ENCODE measurements at places on chromosomes 5 and 9.

DNA sequence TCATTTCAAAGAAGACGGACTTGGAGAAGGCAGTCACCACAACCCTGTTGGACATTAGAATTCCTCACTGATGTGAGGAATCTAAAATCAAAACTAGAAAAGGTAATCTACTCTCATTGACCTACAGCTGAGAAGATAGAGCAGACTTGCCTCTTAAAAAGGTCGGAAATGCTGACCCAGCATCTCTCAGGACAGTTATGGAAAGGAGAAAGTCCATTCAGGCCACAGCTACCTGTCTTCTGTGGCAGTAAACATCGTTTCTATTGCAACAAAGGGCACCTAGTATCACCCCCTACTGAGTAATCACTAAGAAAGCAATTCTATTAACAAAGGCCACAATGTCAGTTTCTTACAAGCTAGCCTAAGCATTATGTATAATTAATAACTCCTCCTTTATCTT, 601.7 kb downstream of the PRELID2 start:
- peak; percentile 35 for DNase-seq

GRCh38 chr5:79074641-79075040, 5.1 kb downstream of the BHMT2 start:
- no peak for DNase-seq

DNA sequence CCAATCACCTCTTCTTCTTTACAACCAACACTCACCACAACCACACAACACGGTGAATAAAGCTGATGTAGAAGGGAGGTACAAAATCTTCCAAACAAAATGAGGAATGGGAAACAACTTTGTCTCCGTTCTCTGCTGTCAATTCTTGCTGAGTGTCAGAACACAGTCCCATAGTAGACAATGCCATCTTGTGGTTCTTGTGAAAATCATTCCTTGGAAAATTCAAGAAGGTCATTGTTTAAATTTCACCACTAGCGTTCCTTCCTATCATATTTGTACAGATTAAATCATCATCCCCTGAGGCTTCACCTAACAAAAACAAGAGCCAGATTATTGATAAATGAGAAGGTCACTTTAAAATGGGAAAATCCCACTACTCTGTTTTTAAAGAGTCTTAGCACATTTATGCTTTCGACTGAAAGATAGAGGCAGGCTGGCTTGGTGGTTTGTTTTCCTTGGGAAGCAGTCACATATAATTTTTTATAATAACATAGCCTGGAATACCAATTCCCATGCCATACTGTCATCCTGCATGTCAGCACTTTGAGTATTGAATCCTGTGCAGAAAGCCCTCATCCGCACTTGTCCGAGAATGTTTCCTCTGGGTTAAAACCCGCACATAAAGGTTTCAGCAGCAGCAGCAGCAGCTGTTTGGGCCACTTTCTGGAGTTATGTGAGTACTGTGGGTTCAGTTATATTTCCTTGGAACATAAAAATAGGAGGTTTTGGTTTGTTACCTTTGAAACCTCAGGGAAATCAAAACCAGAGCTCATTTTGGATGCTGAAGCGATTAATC, 395.0 kb upstream of the SMARCA2 start:
- peak; percentile 10 for DNase-seq

- DNase-seq: peak; percentile 86
Measured at GRCh38 chr9:14218253-14218652, 95.7 kb downstream of the NFIB start.

DNA sequence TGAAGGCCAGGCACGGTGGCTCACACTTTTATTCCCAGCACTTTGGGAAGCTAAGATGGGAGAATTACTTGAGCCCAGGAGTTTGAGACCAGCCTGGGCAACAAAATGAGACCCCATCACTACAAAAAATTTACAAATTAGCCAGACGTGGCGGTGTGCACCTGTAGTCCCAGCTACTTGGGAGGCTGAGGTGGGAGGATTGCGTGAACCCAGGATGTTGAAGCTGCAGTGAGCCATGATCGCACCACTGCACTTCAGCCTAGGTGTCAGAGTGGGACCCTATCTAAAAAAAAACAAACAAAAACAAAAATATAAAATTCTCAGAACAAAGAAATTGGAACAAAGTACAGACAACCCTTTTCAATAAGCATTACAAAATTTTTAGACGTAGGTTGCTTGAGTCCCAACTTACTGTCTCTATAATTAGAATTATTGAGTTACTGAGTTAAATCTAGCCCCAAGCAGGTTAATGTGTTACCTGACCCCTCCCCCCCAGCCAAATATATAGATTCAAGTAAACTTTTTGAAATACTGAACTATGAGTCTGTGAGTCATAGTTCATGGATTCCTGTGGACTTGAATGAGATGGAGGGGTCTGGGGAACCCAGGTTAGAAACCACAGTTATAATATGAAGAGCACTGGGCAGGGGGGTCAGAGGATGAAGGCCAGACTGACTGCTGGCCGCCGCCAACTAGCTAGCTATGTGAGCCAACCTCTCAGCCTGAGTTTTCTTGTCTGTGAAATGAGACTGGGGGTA, 173.1 kb downstream of the AOPEP start:
- no peak for DNase-seq

DNA sequence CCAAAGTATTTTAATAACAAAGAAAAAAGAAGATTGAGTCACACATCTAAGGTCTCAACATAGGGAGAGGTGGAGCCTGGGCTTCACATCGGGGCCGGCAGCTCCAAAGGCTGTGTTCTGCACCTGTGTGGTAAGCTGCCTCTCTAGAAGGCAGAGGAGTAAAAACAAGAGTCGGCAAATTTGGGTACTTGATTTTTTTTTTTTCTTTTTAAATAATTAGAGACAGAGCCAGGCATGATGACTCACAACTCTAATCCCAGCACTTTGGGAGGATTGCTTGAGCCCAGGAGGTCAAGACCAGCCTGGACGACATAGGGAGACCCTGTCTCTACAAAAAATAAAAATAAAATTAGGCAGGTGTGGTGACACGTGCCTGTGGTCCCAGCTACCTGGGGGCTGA, 4.7 kb downstream of the URM1 start:
- no peak for DNase-seq

GRCh38 chr9:106697750-106698502, 165.0 kb upstream of the ZNF462 start:
- DNase-seq: peak; percentile 91

GRCh38 chr5:130975299-130975698, 189.8 kb downstream of the HINT1 start:
- no peak for DNase-seq

DNA sequence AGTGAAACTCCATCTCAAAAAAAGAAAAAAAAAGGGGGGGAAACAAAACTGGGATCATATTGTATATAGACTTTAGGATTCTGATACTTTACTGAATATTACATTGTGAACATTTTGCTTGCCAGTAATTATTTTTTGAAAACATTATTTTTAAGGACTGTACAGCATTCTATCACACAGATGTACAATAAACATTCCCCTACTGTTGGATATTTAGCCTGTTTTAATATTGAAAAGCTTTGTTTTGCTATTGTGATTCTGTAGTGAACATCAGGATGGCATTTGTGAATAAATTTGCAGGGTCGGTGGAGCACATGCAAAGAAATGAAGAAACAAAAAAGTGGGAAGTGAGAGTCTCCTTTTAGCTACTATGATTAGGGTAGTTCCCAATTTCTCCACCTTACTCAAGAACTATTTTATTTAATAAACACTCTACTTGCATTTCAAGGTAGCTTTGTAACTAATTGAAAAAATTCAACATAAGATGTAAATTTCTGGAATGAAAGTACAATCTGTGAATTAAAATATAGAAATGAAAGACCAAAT, 18.7 kb downstream of the RASGRF2 start:
- no peak for DNase-seq

- DNase-seq: no peak
Measured at GRCh38 chr9:5455181-5455580, 4.8 kb downstream of the CD274 start.

DNA sequence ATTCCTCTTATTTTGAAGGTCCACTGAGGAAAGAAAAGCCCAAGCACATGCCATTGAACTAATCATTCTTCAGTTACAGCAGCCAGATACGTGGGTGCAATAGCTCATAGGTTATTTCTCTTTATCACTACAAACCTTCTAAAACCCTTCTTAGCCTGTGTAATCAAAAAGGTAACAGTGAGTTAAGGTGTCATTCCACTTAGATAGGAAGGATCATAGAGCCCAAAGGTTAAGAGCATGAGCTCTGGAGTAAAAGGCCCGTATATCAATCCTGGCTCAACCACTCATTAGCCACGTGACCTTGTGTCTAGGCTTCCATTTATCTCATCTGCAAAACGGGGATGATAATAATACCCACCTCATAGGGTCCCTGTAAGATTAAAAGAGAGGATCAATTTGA, 2.7 kb downstream of the GPX8 start:
- no peak for DNase-seq

DNA sequence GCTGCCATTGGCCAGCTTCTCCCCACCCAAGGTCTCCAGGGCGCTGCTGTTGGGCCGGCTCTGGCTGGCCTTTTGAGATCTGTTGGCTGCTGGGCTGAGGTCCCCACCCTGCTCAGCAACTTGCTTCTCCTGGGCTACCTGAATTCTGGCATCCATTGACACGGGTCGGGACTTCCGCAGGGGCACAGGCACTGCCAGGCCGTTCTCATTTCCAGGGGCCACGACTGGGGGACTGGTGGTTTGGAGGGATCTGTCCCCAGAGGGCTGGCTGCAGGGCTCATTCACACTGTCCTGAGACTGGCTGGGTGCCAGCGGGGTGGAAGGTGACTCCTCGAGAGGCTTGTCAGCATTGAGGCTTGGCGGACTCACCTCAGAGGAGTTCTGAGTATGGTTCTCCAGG, 87.1 kb upstream of the FBXW11 start:
- DNase-seq: no peak

GRCh38 chr9:651371-651770, 190.1 kb upstream of the DMRT1 start:
- DNase-seq: no peak

GRCh38 chr9:107627781-107628180, 138.2 kb upstream of the KLF4 start:
- DNase-seq: no peak

DNA sequence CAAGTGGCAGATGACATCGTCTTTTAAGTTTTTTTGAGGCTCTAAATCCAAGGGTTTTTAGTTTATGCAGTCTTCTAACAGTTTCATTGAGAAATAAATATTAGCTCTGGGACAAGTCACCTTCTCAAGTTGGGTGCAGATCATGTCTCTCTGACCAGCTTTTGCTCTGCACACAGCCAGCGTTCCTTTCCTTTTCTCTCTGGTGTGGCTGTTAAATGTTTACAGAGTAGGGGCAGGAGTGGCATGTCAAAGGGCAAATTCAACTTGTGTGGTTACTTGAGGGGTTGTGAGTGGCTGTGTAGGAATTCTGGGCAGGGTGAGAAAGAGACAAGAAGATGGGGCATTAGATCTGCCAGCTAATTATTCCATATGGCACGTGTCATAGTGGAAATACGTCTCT, 187.5 kb upstream of the HMHB1 start:
- no peak for DNase-seq

DNA sequence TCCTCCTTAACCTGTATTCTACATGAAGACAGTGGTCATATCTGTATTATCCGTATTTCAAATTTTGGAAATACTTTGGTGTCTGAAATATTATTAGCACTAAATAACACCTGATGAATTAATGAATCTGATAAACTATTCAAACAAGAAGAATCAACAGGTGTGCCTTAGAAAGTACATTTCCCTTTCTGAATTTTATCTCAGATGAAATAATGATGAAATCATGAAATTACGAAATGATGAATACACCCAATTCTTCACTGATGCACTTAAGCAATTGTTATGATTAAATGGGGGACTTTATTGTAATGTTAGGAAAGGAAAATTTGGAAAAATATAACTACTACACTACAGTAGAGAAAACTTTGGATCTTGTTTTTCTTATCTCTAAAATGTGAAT, 313.6 kb downstream of the HCN1 start:
- no peak for DNase-seq

- peak; percentile 91 for DNase-seq
Measured at GRCh38 chr5:133425222-133425621, 187.1 kb downstream of the FSTL4 start.

DNA sequence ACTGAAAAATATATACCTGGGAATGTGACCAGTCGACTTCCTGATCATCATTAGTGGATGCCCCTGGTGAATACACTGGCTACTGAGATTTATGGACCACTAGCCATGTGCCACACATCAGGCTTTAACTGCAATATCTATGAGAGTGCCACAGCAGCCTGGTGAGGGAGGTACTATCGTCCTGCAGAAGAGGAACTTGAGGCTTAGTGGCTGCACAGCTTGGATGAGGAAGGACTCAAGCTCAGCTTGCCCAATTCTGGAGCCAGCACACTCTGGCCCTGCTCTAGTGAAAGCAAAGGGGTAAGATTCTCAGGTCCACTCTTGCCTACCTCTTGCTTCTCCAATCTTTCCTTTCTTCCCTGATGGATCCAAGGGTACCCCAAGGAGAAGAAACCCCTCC, 129.3 kb downstream of the ENTREP1 start:
- no peak for DNase-seq

DNA sequence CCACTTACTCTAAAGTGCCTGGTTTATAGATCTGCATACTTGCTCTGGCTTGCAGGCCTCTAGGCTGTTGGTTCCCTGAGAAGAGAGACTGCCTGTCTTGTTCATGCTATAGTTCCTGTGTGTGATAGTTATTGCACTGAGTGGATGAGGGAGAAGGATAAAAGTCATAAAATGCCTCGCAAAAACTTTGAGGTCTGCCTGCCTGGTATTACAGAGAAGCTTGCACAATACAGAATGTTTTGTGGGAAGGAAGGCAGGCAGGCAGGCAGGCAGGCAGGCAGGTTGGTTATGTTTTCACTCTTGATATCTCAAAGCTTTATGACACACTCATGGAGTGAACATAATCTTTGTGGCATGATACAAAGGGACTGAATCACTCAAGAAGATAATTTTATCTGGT, 287.1 kb downstream of the SLIT3 start:
- DNase-seq: no peak

DNA sequence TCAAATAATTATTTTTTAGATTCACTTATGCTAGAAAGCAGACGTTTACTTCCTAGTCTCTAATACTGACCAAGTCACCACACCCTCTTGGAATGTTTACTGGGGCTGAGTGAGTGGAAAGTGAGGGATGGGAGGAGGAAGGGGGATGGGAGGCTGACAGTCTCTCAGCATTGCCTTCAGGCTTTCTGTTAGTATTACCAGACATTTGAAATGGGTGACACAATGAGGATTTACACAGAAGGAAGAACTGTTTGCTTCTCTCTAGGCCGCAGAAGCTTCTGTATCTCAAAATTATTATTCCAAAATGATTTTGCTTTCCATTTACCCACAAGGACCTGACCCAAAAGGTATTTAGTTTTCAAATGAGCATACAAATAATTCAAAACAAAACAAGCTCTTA, 232.8 kb upstream of the ZNF608 start:
- DNase-seq: no peak

- no peak for DNase-seq
Measured at GRCh38 chr9:81565144-81565543, 124.2 kb downstream of the TLE1 start.

DNA sequence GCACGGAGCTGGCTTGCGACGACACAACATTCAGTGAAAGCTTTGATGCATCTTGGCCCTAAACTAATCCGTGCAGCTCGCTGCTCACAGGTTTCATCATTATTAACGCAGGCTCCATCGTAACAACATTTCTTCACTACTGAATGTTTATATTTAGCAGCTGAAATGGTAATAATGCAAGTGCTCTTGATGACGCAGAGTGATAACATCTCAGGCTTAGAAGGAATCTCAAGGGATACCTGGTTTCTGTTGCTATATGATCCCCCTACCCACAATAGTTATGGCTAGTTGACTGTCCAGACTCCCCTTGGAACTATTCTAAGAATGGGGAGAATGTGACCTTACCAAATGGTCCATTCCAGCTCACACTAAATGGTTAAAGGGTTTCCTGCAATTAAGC, 36.2 kb downstream of the C5 start:
- no peak for DNase-seq

- peak; percentile 90 for DNase-seq
Measured at GRCh38 chr5:151758430-151759241, at the start of gene ATOX1. Gene ATOX1, minus strand, starts transcription at chr5:151758631. Its CDS starts 80 bp downstream, at chr5:151758551.
